ENCODE measurements at places on chromosomes 3 and 15. TPM values are rescaled to one million over a fixed set of nuclear protein-coding genes. Genes with fewer than 3 reads are reported as not detected.

ARGFX gene
- polyA plus RNA-seq: not detected

PDCD6IP gene
- polyA plus RNA-seq: 136 TPM

CPEB1 gene
- polyA plus RNA-seq: 4.1 TPM

MOBP gene
- not detected for polyA plus RNA-seq

SPRED1 gene
- polyA plus RNA-seq: 7.9 TPM

CYP19A1 gene
- 0.06 TPM for polyA plus RNA-seq

RCCD1 gene
- 9.6 TPM for polyA plus RNA-seq

POLQ gene
- 1.0 TPM for polyA plus RNA-seq

TMEM43 gene
- 246 TPM for polyA plus RNA-seq

RGMA gene
- polyA plus RNA-seq: 0.34 TPM

PIK3CA gene
- 13.2 TPM for polyA plus RNA-seq

TLNRD1 gene
- polyA plus RNA-seq: 5.2 TPM

VEPH1 gene
- 17.9 TPM for polyA plus RNA-seq

RBM15B gene
- 8.4 TPM for polyA plus RNA-seq

ZBED2 gene
- polyA plus RNA-seq: not detected

CASR gene
- not detected for polyA plus RNA-seq

CHRNA5 gene
- 1.1 TPM for polyA plus RNA-seq

STRA6 gene
- polyA plus RNA-seq: 10.9 TPM

CIP2A gene
- 17.3 TPM for polyA plus RNA-seq

AADAC gene
- polyA plus RNA-seq: not detected

ARNT2 gene
- polyA plus RNA-seq: 27.5 TPM

UNC13C gene
- polyA plus RNA-seq: not detected

TIMP4 gene
- 1.8 TPM for polyA plus RNA-seq

C2CD4B gene
- polyA plus RNA-seq: not detected

SNTN gene
- polyA plus RNA-seq: not detected

IL5RA gene
- polyA plus RNA-seq: not detected

MYH15 gene
- polyA plus RNA-seq: 0.02 TPM

FXR1 gene
- 155 TPM for polyA plus RNA-seq

CFAP100 gene
- not detected for polyA plus RNA-seq

SAMMSON gene
- polyA plus RNA-seq: not detected

FETUB gene
- polyA plus RNA-seq: not detected

CORO2B gene
- polyA plus RNA-seq: 7.7 TPM

GOLIM4 gene
- 32.4 TPM for polyA plus RNA-seq

HTR3E gene
- not detected for polyA plus RNA-seq

MST1R gene
- 0.64 TPM for polyA plus RNA-seq

WWTR1 gene
- polyA plus RNA-seq: 94.5 TPM

RYR3 gene
- not detected for polyA plus RNA-seq

GLCE gene
- polyA plus RNA-seq: 7.1 TPM

DAZL gene
- not detected for polyA plus RNA-seq

OXTR gene
- polyA plus RNA-seq: 195 TPM

ACP3 gene
- 0.37 TPM for polyA plus RNA-seq

TSC22D2 gene
- 8.4 TPM for polyA plus RNA-seq

SLCO3A1 gene
- 5.2 TPM for polyA plus RNA-seq

MESP1 gene
- polyA plus RNA-seq: 0.20 TPM

MBD4 gene
- 17.5 TPM for polyA plus RNA-seq

STX19 gene
- not detected for polyA plus RNA-seq

SLC49A4 gene
- polyA plus RNA-seq: 12.1 TPM
